ENCODE measurements at places on chromosomes 1 and 21.

DNA sequence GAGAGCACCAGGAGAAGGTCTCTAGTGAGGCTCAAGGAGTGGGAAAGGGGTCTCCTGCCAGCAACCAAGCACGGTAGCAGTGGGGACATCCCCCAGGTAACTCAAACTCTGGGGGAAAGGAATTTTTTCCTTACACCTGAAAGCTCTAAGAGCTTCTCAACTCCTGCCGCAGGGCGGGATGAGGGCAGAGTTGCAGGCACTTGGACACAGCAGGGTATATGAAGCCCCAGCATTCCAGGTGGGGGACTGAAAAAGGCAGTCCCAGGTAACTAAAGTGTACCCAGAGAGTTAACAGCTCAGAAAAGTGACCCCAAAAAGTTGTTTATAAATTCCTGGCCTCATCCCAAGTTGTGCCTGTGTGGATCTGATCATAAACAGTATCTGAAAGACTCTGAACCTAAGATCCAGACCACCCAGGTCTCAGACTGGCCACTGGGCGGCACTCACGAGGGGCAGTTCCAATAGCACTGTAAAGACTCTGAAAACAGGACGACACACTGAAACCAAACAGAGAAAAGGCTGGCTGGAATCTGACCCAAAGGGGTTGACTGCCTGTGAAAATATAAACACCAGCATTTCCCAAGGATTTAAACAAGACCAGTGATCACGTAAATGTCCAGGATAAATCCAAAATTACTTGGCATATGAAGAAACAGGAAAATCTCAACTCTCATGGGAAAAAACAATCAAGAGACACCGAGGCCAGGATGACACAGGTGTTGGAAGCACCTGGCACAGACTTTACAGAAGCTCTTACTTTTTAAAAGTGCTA, 47.5 kb downstream of the HSF2BP start:
- DNase-seq, result peak; percentile 91

DNA sequence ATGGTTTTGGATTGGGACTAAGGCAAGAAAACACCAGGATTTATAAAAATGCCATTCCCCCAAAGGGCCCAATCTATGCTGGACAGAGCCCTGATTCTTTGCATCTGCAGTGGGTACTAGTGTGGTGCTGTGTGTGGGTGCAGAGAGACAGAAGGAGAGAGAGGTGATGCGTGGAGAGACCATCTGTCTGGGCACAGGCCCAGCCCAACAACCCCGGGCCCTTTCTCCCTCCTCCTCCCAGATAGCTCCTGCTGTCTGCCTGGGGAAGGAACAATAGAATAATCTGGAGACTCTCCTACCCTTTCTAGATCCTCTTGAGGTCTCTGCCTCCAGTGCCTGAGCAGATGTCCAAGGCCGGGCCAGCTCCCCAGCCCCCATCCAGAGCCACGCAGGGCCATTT, 15.1 kb downstream of the KIAA1614 start:
- DNase-seq, result no peak

- no peak for DNase-seq
These were observed 31.5 kb upstream of the DNASE2B start for GRCh38 chr1:84366786-84367185.

DNA sequence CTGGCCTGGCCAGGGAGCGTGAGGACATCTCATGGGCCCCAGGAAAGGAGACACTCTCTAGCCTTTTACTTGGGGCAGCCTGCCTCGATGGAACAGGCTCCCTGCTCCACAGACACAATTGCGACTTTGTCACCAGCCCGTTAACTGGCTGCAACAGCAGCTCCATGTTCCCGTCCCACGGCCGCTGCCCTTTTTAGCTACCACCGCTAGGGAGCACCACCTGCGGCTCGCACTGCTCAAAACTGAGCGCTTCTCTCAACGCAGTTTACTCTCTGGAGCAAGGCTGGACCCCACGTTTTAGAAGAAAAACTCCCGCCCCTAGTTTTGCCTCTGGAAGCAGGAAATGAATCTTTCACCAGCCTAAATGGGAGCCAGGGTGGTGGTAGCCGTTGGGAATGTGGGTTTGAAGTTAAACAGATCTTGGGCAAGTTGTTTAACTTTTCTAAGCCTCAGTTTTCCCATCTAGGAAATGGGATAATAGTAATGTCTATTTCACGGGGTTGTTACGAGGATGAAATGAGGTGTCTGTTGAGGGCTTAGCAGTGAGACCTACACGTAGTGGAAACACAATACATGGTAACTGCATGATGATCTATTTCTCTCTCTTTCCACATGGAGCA, 3.5 kb upstream of the LRRC38 start:
- no peak for DNase-seq

GRCh38 chr1:233016798-233017197, 66.4 kb downstream of the NTPCR start:
- DNase-seq, result no peak

DNA sequence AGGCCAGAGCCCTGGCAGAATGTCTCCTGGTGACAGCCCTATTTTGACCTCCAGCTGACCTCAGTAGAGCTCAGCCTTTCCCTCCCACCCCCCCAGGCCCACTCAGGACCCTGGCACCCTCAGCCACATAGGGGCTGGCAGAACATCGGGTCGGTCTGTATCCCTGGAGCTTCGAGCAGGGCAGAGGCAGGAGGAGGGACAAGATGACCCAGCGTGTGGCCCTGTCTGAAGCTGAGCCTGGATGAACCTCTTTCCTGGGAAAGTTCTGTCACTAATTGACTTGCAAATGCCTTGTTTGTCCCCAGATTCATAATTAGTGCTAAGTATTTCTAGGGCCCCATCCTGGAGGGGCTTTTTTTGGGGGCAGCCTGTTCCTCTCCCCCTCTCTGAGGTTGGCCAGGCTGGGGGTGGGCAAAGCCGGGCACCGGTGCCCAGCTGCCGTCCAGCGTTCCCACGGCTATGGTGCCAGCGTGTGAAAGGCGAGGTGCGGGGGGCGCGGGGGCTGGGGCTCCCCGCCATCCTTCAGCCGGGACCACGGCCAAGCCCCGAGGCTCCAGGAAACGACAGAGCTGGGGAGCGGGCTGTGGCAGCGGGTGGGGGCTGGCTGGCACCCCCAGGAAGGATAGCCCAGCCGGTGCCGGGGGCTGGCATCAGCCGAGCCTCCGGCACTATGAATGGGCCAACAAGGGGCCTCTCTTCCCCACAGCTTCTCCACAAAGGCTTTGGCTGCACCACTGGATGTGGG, 31.4 kb downstream of the RHBG start:
- no peak for DNase-seq

DNA sequence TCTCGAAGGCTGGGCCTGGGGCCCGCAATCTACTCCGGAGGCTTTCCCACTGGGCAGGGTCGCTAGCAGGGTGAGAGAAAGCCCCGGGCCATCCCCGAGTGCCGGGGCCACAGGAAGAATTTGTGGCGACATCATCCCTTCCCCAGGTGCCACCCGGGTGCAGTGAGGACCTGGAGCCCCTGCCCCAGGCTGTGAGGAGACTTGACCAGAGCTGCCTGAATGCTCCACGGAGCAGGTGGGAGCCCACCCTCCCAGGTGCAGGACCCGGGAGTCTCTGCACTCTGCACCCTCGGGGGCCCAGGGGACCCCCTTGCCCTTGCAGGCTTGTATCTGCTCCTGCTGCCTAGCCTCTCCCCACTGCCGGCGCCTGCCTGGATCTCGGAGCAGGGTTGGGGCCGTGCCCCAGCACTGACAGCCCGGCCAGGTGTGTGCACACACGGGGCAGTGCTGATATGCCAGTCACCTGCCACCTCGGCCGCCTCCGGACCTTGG, 67.5 kb upstream of the RGS7 start:
- no peak for DNase-seq

GRCh38 chr1:101200513-101200912, 36.3 kb upstream of the S1PR1 start:
- no peak for DNase-seq

DNA sequence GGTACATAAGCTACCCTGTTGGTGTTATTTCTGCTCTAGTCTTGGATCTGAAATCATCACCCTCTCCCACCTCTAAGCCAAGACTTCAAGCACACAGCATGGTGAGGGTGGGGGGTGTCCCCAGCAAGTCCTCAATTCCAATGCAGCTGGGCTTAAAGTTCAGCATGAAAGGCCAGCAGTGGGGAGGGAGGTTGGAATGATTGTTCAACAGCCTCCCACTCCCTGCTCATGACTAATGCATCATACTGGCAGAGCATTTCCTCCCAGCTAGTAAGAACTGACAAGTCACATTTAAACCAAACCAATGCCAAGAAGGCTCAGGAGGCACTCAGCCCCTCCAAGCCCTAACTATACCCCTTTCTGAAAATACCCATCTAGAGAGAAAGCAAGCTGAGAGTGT, 50.1 kb downstream of the TIAM1 start:
- no peak for DNase-seq

DNA sequence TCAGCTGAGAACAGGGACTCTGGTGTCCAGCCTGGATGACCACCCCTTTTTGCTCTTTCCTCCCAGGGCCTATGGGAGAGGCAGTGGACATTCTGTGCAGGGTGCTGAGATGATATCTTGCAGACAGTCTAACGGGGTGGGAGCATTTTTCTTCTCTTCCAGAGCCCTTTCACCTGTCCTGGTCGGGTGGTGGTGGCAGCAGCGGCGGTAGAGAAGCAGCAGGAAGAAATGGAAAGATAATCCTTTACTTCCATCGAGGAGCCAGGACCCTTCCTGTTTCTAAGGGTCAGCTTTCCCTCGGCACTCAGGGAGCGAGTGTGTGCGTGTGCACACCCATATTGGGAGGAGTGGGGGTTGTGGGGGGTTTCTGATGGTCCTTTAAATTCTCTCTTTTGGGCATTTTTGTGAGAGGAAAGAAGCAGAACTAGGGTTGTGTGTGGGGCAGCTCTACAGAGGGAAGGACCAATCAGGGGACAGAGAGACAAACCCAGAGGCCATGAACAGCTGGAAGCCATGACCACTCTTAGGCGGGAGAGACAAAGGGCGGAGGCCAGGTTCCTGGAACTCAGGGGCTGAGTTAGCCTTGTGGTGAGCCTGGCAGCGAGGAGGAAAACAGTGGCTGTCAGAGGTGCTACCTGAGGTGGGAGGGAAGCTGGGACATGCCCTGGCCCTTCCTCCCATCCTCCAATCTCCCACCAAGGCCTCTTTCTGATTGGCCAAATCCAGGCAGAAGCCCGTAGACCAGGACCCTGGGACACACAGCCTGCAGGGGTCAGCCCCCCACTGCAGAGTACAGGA, 31.2 kb upstream of the CSF3R start:
- DNase-seq, result no peak

DNA sequence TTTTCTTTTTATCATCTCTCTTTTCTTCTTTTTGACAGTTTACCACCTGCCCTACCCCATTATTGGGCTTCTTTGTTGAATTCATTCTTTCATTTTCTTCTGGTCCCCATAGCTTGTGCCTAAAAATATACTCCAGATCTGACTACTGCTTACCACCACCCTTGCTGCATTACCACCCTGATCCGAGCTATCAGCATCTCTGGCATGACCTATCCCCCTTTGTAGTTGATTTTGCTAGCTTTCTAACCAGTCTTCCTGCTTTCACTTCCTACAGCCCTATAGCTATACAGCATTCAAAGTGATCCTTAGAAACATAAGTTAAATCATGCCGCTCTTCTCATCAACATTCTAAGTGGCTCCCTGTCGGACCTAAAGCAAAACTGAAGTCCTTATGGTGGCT, 59.4 kb upstream of the MPC2 start:
- no peak for DNase-seq

DNA sequence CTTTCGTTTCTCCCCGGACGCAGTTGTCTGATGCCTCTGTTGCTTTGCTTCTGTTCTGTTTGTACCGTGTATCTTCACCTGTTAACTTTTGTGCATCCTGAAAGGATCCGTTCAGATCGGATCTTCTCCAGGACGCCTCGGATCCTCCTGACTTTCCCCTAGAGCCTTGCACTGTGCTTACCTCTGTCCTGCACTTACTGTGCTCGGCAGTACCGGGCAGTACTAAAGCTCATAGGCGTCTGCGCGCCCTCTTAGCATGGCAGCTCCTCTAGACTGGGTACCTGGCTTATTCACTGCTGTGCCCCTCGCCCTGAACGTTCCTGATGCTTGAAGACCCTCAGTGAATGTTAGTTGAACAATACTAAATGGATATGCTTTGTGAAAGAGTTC, 934 bp downstream of the SCP2 start:
- DNase-seq, result no peak

GRCh38 chr21:21216047-21216446, 217.8 kb downstream of the NCAM2 start:
- no peak for DNase-seq

DNA sequence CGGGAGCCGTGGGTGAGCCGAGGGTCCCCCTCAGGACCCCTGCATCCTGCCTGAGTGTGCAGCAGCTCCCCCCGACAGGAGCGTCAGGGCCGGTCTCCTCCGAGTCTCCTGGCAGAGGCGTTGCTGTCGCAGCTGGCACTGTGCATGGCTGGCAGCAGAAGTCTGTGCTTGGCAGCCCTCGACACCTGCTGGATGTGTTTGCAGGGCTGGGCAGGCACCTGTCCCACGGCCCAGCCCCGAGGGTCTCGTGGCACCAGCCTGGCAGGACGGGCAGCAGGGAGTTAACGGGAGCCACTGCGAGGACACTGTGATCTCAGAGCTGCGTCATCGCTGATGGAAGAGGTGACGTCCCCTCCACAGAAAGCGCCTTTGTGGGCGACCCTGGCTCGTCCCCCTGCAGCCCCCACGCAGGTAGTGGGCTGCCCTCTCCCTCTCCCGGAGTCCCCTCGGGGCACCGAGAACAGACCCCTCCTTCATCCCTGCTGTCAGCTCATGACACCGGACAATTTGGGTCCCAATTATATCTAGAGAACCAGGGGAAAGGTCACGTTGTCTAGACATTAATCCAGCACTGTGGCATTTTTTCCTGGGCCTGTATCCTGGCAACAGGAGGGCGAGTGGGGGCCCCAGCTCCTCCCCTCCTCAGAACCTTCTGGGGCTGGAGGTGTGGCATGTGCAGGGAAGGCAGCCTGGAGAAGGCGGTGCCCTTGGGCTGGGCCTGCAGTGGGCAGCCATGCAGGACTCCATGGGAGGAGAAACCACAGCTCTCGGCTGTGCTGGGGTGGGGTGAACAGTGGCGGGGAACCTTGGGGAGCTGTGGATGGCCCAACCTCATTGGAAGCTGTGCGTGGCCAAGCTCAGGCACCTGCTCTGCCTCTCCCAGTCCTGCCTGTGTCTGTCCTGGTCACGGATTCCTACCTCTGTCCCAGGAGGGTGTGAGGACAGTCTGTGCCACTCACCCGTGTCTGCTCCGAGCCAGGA, 15.4 kb downstream of the COL18A1 start:
- DNase-seq, result no peak

All from MM.1S (cell line).